ENCODE measurements at places on chromosomes 12 and 14.
A peak's percentile ranks its signal among the peaks of the same experiment; 100 is the strongest.

GRCh38 chr14:22471545-22472121, 117.4 kb downstream of the DAD1 start:
- no peak for DNase-seq

DNA sequence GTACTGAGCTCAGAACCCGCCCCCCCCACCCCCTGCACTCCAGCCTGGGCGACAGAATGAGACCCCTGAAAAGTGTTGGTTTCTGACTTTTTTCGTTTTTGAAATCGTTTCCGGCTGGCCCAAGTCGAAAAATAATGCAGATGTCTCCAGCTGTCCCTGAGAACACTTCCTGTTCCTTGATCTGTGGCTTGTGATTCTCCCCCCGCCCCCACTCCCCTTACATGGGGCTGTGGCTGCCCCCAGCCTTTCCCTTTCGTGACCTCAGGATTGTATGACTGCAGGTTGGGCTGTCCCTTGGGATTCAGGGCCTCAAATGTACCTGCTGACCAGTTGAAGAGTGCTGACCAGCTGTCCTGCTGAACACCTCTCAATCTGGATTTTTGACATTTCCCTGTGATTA, 34.1 kb downstream of the NOC4L start:
- DNase-seq: no peak

GRCh38 chr14:53628732-53629430, 327.7 kb downstream of the BMP4 start:
- DNase-seq: no peak

- no peak for DNase-seq
Observed at GRCh38 chr12:31491841-31492598, 98.9 kb downstream of the DENND5B start.

GRCh38 chr14:41167040-41167439, 439.6 kb upstream of the LRFN5 start:
- no peak for DNase-seq

DNA sequence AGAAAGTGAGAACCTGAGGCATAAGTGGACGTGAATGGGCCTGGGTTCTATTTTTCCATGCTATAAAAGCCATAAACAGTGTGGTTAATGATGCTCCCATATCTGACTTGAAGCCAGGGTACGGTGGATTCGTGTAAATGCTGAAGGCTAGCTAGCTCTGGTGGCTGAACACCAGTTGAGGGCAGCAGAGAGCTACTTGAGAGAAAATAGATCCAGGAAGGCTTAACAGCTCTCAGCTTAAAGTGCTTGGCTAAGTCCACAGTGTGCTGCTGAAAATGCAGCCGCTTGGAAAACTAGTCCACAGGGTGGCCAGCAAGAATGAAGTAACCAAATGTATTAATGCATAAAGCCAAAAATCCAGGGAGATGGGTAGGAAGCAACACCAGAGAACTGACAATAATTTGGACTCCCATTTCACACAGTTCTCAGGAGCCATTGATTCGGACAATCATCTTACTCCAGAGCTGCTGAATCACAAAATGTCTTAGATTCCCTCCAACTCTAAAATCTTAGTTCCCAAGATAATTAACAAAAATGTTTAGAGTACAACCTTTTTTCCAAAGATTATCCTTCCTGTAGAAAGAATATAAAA, 15.0 kb upstream of the FOXG1 start:
- DNase-seq: no peak

GRCh38 chr12:91940826-91941570, 204.6 kb downstream of the BTG1 start:
- DNase-seq: no peak

DNA sequence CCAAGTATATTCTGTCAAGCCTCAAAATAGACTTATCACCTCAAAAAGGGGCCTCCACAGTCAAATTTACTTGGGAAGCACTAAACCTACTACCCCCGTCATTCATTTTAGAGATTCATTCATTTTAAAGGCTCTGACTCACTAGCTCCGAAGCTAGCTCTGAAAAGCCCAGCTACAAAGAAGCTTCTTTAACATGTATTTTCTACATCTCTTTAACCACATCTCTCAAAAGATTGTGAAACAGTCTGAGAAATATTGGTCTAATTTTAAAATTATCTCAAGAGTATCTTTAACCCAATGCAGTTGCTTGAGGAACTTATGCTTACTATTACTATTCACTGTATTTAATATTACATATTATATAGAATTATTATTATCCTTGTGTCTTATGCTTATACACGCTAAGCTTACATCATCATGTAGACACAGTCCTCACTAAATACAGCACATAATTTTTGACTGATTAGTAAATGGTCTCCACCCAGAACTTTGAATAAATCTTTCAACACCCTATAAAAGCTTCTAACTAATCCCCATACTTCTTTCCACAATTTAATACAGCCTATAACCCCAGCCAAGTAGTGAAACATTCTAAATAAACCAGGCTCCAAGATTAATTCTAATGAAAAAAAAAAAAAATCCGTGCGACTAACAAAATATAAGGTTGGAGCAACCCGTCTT, 7.8 kb downstream of the NT5DC3 start:
- DNase-seq: no peak

GRCh38 chr12:6771509-6772330, 600 bp upstream of the LAG3 start:
- no peak for DNase-seq

GRCh38 chr12:32051511-32052211, 55.0 kb upstream of the BICD1 start:
- no peak for DNase-seq

- DNase-seq: no peak
Observed at GRCh38 chr12:50198829-50199228, 31.7 kb upstream of the CERS5 start.

DNA sequence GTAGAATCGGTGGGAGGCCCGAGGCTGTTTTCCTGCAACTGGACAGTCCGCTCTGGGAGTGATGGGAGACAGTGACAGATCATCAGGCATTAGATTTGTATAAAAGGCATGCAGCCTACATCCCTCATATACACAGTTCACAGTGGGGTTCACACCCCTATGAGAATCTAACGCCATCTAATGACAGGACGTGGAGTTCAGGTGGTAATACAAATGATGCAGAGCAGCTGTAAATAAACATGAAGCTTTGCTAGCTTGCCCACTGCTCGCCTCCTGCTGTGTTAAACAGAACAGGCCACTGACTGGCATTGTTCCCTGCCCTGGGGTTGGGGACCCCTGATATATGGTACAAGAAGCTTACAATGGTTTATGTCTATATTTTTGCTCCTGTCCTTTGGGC, 179.0 kb downstream of the LRFN5 start:
- no peak for DNase-seq

- no peak for DNase-seq
Observed at GRCh38 chr12:12358528-12358927, 1.6 kb downstream of the BORCS5 start.

- no peak for DNase-seq
Observed at GRCh38 chr12:6754411-6754810, 1.5 kb upstream of the MLF2 start.

DNA sequence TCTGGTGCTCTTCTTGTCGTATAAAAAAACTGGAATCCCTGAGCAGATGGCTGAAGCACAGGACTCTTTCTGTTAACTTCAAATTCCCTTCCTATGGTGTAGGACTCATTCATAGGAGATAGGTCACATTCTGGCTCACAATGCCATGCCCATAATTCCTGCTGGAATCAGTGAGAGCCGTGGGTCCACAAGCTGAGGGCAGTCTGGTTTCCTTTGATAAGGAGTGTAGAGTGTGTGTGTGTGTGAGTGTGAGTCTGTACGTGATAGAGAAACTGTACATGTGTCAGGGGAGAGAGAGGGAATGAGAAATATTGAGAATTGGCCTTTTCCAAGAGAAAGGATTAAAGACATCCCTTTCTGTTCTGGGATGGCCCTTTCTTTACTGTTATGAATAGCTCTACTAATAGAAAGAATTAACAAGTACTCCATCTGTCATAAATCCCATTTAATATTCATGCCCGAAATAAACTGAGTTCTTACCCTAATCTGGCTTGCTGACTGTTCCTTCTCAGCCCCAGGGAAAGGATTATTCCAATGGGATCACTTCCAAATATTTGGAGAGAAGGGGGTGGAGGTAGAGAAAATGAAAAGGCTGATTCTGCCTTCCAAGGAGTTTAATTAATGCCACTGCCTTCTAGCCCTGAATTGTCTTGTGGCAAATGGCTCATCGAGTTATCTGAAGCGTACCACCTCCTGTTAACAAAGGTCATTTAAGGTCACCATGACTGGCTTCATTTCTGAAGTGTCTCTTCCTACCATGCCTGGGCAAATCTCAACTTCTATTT, 79.0 kb downstream of the TMX1 start:
- DNase-seq: no peak

GRCh38 chr12:1936406-1937320, 18.2 kb upstream of the CACNA2D4 start:
- DNase-seq: peak; percentile 54

GRCh38 chr12:94560431-94561221, 89.7 kb downstream of the TMCC3 start:
- no peak for DNase-seq

DNA sequence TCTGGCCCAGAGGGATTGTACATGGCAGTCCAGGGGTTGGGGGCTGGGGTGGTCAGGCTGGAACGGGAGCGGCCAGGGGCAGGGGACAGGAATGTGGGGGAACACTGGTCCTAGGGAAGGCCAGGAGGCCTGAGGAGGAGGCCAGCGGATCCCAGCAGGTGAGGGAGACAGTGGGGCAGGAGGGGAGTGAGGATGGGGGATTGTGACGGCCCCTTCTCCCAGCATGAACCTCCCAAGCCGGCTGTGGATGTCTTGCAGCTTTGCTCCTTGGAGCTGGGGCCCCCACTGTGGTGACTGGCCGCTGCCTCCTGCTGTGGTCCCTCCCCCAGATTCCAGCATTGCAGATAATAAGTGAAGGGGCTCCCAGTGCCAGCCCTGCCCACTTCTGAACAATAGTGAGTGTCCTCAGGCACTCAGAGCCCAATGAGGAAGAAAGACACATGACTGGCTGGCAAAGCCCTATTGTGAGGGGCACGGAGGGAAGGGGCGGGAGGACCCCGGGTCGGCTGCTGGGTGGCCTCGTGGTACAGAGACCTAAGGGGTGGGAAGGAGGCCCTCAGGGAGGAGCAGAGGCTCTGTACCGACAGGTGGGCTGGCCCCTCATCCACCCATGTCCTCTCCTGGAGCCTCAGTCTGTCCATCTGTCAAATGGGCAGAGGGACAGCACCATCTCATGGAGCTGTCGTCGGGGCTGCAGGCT, 215.0 kb downstream of the KIF26A start:
- no peak for DNase-seq

DNA sequence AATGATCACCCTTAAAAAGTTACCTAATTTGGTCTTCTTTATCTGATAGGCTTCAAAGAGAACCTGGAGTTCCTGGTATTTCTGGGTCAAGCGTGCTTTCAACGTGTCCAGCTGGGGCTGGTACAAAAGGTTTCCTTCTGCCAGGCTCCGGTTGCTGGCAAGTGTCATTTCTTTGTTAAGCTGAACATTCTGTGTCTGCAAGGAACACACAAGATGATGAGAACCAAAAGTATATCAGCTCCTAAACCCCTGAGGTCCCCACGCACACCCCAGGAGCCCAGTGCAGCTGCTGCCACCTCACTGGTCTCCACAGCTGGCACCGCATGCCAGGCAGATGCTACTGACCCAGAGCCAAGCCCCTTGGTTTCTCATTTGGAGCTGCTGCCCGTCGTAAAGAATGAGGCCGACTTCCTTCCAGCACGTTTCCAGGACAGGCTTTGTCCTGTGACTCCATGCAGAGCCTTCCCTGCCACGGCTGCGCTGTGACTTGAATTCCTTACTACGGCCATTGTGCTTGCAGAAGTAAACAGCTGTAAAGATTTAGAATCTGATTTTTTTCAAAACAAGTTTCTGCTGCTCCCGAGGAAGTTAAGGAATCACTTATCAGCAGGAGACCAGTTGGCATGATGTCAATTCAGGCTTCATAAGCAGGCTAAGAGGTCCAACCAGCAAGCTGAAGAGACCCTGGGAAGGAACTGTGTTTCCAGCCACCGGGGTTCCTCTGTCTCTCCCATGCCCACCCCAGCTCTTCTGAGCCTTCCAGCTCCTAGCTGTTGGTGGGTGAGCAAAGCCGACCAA, 24.9 kb downstream of the VPS37B start:
- no peak for DNase-seq

GRCh38 chr14:101731187-101732080, 30.1 kb upstream of the PPP2R5C start:
- DNase-seq: no peak

GRCh38 chr14:101062601-101063000, 159.1 kb upstream of the RTL1 start:
- no peak for DNase-seq

DNA sequence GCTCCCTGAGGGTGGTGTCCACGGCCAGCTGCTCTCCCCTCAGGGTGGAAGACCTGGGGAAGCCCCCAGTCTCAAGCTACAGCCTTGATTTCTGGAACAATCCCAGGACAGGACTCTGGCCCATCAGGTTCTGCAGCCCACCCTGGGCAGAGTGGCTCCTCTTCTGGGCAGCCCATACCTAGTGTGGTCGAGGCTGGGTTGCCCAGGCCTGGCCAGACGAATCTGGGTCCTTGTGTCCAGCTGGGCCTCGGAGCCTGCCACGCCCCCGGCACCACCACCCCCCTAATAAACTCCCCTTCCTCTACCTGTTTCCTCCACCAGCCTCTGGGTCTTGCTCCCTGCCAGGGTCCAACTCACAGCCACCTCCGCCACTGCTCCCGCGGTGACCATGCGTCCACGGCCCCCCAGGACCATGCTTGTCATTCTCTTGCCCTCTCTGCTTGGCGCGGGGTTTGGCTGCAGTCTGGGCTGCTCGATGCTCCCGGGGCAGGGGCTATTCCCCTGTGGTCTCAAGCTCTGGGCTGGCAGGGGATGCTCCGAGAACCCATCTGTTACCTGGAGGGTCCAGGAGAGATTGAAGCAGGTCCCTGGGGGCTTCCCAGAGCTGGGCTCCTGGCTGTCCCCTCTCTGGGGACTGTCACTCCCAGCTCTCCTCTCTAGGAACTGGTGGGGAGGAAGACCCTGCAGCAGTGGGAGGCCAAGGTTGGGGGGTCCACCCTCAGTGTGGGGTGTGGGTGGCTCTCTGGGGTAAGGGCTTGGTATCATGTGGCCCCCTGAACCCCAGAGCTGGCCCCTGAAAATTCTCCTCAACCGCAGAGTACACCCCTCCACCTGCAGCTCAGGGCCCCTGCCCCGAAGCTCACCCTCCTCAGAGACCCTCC, 8.7 kb upstream of the GPR132 start:
- DNase-seq: no peak

GRCh38 chr14:71139294-71139946, 232.2 kb downstream of the PCNX1 start:
- no peak for DNase-seq

DNA sequence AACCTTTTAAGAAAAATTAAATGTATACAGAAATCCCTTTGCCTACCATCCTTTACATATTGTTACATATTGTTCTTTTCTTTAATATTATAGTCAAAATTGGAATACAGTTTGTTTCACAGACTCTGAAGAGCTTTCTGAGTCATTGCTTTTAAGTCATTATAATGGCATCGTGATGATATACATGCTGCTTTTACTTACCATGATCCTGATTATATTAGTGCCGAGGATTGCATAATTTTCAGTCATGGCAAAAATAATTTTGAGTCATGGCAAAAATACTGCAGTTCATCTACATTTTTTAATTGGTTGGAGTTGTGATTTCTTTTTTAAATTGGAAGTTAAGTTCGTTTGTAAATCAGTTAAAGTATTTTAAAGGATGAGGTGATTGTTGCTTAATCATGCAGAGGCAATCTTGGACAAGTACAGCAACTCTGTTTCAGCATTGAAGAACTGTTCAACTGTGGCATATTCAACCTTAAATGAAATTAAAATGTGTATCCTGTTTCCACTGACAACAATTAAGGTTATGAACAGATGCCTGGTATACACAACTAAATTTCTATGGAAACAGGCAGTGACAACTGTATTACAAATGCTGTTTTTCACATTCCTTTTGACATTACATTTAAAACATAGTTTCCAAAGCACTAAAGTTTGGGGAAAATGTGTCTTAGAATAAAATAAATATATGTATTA, 142.3 kb downstream of the PCNX1 start:
- no peak for DNase-seq
